ENCODE measurements at places on chromosomes 1 and 21. TPM values are rescaled to one million over a fixed set of nuclear protein-coding genes. Genes with fewer than 3 reads are reported as not detected.

Gene RAB7B
- 0.25 TPM for total RNA-seq

Gene COL11A1
- total RNA-seq: 3.5 TPM

Gene GPR137B
- total RNA-seq: 18.2 TPM

Gene SHE
- 4.1 TPM for total RNA-seq

Gene CELA3A
- total RNA-seq: not detected

Gene BSND
- 0.25 TPM for total RNA-seq

Gene CNKSR1
- total RNA-seq: 2.3 TPM

Gene ECM1
- 73.4 TPM for total RNA-seq

Gene TNNI3K
- total RNA-seq: 0.27 TPM

Gene CCDC185
- total RNA-seq: 0.14 TPM

Gene ASPM
- total RNA-seq: 1.1 TPM
